NCI-H1694 treated with DMSO at 0.1 percent for 48 hours (cell line): ENCODE measurements at places on chromosomes 5 and 9.

- no peak for DNase-seq
Measured at GRCh38 chr9:103427696-103428095, 432.6 kb downstream of the CYLC2 start.

- no peak for DNase-seq
Measured at GRCh38 chr5:151384106-151384505, 36.7 kb upstream of the SLC36A2 start.

DNA sequence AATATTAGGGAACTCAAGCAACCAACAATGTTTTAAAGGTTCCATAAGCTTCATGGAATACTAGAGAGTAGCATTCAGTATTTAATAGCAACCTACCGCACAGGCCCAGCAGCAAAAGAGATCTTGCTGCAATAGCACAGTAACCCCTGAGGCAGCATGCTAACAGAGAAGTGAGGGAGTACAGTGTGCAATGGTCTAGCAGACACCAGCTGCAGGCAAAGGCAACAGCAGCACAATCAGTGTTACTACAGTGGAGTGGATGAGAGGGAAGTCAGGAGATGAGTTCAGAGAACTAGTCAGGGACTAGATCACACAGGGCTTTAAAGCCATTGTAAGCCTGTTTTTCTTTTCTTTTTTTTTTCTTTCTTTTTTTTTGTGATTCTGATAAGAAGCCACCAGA, 2.8 kb downstream of the TICAM2 start:
- DNase-seq, result no peak

- DNase-seq, result no peak
Measured at GRCh38 chr5:117186751-117187150, 612.1 kb upstream of the SEMA6A start.

- no peak for DNase-seq
Measured at GRCh38 chr5:153883854-153884611, 154.7 kb downstream of the FAM114A2 start.

DNA sequence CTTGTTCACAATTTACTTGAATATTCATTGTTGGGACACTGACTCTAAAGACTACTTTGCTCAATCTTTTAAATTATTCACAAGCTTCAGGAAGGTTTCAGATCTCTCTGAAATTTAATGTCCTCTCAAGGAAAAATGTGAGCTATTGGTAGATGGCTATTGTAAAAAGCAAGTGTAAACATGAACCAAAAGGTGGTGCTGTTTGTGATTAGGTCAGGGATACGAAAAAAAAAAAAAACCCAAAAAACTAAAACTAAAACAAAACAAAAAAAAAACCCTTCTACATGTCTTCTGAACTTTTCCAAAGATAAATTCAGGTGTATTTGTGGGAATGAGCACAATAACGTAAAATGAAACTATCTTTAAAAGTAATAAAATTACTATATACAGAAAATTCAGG, 193.8 kb downstream of the SLF1 start:
- no peak for DNase-seq

- DNase-seq, result no peak
Measured at GRCh38 chr9:12784461-12785259, 9.8 kb downstream of the LURAP1L start.

DNA sequence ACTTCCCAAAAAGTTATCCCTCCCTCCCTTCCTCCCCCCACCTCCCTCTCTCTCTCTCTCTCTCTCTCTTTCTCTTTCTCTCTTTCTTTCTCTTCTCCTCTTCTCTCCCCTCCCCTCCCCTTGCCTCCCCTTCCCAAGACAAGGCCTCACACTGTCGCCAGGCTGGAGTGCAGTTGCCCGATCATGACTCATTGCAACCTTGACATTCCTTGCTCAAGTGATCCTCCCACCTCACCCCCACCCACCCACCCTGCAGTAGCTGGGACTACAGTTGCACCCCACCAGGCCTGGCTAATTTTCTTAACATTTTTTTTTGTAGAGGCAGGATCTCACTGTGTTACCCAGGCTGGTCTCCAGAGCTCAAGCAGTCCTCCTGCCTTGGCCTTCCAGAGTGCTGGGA, 32.8 kb downstream of the VPS13A start:
- DNase-seq, result no peak
